Endodermal cell (in vitro differentiated cells): ENCODE measurements at places on chromosomes 7 and 10.

DNA sequence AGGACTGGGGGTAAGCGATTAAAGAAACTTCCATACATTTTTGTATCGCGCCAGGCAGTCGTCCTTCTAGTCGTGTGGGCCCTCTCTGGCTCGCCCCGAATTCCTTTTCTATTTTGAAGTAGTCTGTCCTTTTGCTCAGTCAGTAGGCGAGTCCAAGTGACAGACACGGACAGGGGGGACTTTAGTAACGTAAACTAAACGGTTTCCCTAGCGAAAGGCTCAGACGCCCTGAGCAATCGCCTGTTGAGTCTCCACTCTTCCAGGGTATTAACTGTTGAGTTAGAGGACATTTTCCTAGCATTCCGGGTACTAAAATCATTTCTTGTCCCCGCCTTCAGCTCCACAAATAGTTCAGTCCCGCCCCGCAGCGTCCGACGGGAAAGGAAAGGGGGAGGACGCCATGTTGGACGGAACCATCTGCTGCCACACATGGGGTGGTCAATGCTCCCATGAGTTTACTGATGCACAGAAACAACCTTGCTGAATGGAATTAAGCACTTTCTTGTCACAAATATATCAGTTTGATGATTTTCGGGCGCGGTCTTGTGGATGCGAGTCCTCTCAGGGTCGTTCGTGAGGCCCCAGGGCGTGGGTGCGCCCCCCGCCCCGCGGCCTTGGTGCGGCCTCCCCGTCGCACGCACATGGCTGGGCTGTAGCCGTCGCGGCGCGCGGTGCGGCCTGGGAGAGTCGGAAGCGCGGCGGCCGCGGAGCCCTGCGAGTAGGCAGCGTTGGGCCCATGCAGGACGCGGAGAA is at the start of gene EIF3B:
Gene EIF3B (plus strand): TSS at position 642 of the 753 bp plus-strand sequence. CDS start 95 bp downstream, at position 737.
- H3K36me3 ChIP-seq = peaks cover 24% of the 10 kb centered on the region
- peaks cover 6% of the 10 kb centered on the region for H3K4me1 ChIP-seq
- peak; percentile 93 for DNase-seq
- H3K27ac ChIP-seq = peak within 1 kb of the TSS; percentile 100
- peak within 1 kb of the TSS; percentile 94 for H3K4me3 ChIP-seq

DNA sequence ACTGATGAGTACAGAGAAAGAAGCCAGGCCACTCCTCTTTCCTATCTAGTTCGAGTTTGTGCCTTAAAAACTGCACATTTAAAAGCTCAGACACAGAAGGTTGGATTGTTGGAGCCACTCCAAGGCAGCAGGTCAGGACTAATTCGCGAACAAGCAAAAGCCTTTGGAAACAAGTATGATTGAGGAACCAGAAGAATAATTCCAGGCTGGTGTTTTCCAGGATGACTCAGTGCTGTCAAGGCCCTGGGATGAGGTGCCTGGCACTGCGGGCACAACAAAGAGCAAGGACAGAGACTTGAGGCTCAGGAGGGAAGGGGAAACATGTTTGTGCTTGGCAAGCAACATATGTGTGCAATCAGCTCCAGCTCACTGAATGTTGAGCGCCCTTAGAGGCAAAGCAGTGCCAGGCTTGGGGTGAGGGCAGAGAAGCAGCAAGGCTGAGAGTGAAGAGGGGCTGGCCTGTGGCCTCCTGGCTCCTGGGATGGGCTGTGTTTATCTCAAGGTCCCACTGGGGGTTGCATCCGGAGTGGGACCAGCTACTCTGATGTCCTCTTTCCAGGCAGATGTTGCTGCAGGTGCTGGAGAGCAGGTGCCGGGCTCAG is 44.1 kb downstream of the VSTM4 start:
- H3K27ac ChIP-seq = no peak overlapping the region
- DNase-seq = peak; percentile 20
- H3K4me1 ChIP-seq = no peaks in the 10 kb centered on the region
- H3K4me3 ChIP-seq = no peak overlapping the region
- peaks cover 32% of the 10 kb centered on the region for H3K27me3 ChIP-seq

DNA sequence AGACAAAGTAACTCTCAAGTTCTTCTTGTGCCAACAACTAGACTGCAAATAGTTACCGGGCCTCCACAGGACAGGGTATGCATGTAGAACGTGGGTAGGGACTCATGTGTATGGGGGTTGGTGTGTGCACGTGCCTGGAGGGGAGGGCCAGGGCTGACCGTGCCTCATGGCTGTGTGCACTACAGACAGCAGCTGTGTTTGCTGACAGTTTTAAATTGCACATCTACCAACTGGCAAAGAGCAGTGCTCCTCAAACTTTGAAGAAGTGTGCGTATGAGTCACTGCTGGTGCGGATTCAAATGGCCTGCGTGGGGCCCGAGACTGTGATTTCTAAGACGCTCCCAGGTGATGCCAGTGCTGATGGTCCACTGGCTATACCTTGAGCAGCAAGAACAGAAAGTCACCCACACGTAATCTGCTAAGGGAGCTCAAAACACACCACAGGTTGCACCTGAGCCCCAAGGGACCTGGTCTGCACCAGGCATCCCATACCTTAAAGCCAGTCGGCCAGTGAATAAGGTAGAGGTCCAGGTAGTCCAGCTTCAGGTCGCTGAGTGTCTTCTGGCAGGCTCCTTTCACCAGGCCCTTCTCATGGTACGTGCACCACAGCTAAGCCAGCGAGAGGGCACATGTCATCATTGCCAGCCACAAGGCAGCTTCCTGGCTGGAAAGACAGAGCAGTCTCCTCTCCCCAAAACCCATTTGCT is 8.5 kb downstream of the AKR1B1 start:
- H3K4me3 ChIP-seq = no peak overlapping the region
- H3K4me1 ChIP-seq = peaks cover 9% of the 10 kb centered on the region
- H3K27me3 ChIP-seq = no peaks in the 10 kb centered on the region
- H3K27ac ChIP-seq = no peak overlapping the region
- peaks cover 87% of the 10 kb centered on the region for H3K36me3 ChIP-seq

DNA sequence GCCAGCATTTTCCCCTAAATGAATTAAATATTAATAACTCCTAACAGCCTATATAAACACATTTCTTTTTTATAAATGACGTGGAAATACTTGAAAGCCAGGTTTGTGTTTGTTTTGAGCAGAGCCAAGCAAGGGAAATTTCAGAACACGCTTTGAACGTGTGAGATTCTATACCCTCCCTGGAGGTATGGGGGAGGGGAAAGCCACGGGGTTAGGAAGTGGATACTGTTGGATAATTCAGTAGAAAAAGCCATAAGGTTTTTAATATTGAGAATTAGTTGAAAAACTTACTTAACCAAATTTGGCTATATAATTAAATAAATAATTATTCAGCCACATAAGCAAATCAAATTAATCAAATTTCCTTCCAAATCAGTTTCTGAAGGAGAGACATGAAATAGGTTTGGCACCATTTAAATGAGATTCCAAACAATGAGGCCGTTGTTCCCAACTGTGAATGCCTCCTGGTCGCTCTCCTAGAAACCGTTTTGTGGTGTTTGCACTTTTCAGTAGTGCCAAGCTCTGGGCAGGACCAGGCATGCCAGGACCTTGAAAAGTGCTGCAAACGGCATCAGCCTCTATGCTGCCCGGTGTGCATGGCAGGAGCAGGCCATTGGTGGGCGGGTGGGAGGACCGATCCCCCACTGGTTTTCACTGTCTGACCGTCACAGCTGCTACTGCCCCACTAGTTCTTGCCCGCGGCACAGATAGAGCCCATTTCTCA is 88.1 kb downstream of the SEPTIN14 start:
- no peaks in the 10 kb centered on the region for H3K4me1 ChIP-seq
- peak; percentile 63 for DNase-seq
- no peak overlapping the region for H3K4me3 ChIP-seq
- no peaks in the 10 kb centered on the region for H3K27me3 ChIP-seq

DNA sequence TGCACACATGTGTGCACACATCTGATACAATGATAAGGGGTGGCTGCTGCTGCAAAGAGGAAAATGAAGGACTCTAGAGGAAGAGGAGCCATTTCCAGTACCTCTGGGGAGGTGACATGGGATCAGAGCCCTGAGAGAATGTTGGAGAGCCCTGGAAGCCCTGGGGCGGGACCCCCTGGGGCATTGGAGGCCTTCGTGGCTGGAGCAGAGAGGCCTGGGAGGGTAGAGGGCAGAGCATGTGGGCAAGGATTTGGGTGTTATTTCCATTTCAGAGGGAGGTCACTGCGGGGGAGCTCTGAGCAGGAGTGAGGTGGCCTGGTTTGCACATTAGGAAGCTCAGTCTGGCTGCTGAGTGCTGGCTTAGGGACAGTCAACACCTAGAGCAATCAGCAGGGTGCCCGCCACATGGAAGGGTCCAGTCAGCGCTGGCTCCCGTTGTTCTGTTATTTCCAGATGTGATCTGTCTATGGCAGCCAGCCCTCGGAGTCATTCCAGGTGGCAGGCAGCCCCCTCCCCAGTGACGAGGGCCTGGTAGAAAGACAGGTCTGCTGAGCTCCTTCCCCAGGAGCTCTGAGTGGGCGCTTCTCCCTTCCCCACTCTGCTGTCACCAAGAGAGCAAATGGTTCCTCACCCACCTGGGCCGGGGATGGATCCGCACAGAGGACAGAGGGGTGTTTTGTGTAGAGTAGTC is 24.1 kb upstream of the BTBD16 start:
- H3K27ac ChIP-seq = no peak overlapping the region
- no peak overlapping the region for H3K4me3 ChIP-seq
- no peak for DNase-seq
- peaks cover 31% of the 10 kb centered on the region for H3K36me3 ChIP-seq
- no peaks in the 10 kb centered on the region for H3K27me3 ChIP-seq
- H3K4me1 ChIP-seq = no peaks in the 10 kb centered on the region

- H3K36me3 ChIP-seq = peaks cover 21% of the 10 kb centered on the region
- peaks cover 10% of the 10 kb centered on the region for H3K4me1 ChIP-seq
- no peak overlapping the region for H3K27ac ChIP-seq
- H3K27me3 ChIP-seq = no peaks in the 10 kb centered on the region
Observed at GRCh38 chr10:34504534-34504933, 310.6 kb downstream of the PARD3 start.

- H3K27ac ChIP-seq = no peak overlapping the region
- no peaks in the 10 kb centered on the region for H3K4me1 ChIP-seq
- no peak overlapping the region for H3K4me3 ChIP-seq
- no peaks in the 10 kb centered on the region for H3K27me3 ChIP-seq
- DNase-seq = no peak
Observed at GRCh38 chr7:12508554-12508953, 62.0 kb upstream of the SCIN start.

GRCh38 chr7:45888185-45888992 is at the start of gene IGFBP1:
Gene IGFBP1 (plus strand): TSS chr7:45888488. CDS start chr7:45888653, 165 bp downstream.
- peaks cover 42% of the 10 kb centered on the region for H3K27me3 ChIP-seq
- DNase-seq = peak; percentile 78
- no peaks in the 10 kb centered on the region for H3K4me1 ChIP-seq
- H3K27ac ChIP-seq = no peak within 1 kb of the TSS
- H3K36me3 ChIP-seq = no peaks in the 10 kb centered on the region

DNA sequence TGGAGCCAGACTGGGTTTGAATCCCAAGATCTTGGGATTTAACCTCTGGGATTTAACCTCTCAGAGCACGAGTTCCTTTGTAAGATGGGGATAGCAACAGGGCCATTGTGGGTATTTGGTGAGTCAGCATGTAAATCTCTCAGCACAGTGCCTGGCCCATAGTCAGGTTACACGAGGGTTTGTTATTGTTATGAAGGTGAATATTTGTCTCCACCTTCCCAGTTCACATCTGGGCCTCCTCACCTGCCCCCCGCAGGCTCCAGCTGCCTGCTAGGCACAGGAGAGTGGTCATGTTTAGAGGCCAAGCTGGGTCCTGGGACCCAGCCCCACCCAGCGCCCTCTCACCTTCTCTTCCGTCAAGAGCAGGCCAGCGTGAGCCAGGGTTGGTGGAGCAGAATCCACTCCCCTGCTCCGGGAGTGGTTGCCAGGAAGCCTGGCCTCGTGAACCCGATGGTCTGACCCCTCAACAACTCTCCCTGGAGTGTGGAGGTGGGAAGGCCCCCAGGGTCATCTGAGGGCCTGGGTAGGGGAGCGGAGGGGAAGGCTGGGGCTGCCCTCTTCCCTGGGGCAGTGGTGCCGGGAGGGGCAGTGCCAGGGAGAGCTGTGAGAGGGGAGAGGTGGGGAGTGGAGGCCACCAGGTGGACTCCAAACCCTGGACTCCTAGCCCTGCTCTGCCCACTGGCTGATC is 26.0 kb downstream of the FAM241B start:
- no peaks in the 10 kb centered on the region for H3K36me3 ChIP-seq
- DNase-seq = peak; percentile 63
- H3K4me1 ChIP-seq = no peaks in the 10 kb centered on the region
- H3K27me3 ChIP-seq = no peaks in the 10 kb centered on the region
- no peak overlapping the region for H3K27ac ChIP-seq

DNA sequence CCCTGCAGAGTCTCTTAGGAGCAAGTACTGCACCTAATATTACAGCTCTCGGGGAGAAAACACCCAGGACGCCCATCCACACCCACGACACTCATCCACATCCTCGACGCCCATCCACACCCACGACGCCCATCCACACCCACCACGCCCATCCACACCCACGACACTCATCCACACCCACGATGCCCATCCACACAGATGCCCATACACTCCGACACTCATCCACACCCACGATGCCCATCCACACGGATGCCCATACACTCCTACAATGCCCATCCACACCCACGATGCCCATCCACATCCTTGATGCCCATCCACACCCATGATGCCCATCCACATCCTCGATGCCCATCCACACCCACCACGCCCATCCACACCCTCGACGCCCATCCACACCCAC is 503.1 kb downstream of the PTPRN2 start:
- H3K4me3 ChIP-seq = no peak overlapping the region
- H3K36me3 ChIP-seq = no peaks in the 10 kb centered on the region
- H3K27ac ChIP-seq = no peak overlapping the region
- DNase-seq = no peak

DNA sequence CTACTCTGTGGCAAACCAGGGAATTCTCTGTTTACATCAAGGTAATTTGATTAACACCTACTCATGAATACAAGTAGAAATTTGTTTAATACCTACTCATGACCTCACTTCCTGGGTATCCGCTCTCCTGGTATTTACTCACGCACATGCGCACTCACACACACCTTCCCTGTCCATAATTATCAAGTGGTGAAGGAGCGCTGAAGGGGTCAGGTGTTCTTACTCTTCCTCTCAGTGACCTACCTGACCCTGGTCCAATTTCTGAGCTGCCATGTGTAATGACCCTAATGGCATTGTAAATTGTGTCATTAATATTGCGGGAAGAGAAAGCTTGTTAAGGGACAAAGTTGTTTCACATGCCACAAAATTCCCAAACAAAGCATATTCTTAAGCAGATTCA is 41.3 kb upstream of the TRIL start:
- H3K4me1 ChIP-seq = no peaks in the 10 kb centered on the region
- H3K27ac ChIP-seq = no peak overlapping the region
- no peak for DNase-seq
- no peaks in the 10 kb centered on the region for H3K36me3 ChIP-seq
- H3K4me3 ChIP-seq = no peak overlapping the region
- H3K27me3 ChIP-seq = no peaks in the 10 kb centered on the region
